ENCODE measurements at places on chromosomes 16 and 17. TPM values are rescaled to one million over a fixed set of nuclear protein-coding genes. Genes with fewer than 3 reads are reported as not detected.

DNA sequence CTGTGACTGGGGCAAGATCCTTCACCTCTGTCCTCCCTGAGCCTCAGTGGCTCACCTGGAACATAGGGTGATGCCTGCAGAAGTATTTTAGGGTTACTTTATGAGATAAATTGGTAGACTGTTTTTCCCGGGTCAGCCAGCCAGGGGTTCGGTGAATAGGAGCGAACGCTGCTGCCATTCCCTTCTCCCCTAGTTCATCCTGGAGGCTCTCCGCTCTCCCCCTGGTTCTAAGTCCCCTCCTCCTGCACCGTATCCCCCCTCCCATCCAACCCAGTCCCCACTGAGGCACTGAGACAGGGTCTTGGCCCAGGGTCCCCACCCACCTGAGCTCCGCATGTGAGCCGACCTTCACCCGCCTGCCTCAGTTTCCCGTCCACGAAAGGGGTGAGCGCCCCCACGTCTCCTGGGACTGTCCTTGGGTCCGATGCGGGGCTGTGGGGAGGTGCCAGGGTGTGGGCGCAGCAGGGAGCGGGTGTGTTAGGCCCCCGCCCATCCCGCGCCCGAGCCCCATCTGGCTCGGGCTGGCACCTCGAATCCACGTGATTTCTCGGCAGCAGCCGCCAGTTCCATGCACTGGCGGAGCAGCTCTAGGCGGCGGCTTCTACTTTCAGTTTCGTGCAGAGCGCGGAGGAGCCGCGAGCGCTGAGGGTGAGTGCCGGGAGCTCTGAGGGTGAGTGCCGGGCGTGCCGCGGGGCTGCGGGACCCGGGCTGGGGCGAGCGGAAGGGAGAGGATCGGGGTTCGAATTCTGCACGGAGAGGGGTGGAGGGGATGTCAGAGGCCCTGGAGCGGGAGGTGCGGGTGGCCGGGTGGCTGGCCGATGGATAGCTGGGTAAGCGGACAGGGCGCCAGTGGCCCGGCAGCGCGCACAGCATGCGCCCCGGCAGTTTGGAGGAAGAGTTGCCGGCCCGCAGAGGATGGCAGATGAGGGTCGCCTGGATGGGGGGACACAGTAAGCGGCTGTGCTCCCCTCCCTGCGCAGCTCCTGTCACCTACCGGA is at the start of gene NLRC5:
Gene NLRC5 (plus strand): TSS at position 610 of the 998 bp plus-strand sequence. CDS start 31,156 bp downstream, outside the sequence.
- DNase-seq = peak; percentile 95

GRCh38 chr17:12618557-12618956 is 47.1 kb upstream of the MYOCD start:
- DNase-seq = no peak

The TBC1D3E gene
- not detected for total RNA-seq

The SCNN1B gene
- total RNA-seq = not detected

The SPNS2 gene
- 1.1 TPM for total RNA-seq
